ENCODE measurements at places on chromosomes 5 and 9.

- DNase-seq = no peak
Measured at GRCh38 chr5:104045987-104046386, 483.4 kb upstream of the NUDT12 start.

DNA sequence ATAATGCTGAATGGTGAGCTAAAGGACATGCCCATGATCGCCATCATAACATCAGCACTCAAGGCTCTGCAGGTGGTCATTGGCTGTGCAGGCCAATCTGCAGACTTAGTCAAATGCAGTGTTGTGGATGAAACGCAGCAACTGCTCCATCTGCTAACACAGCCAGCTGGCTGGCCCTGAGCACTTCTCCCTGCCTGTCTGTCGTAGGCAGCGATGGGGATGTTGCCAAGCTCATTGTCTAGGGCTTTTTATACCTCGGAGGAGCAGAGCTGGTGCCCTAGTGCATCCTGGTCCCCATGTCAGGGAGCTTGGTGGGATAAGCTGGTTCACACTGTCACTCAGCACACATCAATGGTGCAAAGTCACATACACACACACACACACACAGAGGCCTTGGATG, 189.4 kb downstream of the TENT4A start:
- DNase-seq = no peak

GRCh38 chr5:15993919-15994318, 185.7 kb downstream of the MARCHF11 start:
- no peak for DNase-seq

- DNase-seq = no peak
Measured at GRCh38 chr9:94654165-94654894, 15.0 kb upstream of the FBP1 start.

- no peak for DNase-seq
Measured at GRCh38 chr9:73219985-73220626, 68.4 kb downstream of the ANXA1 start.

DNA sequence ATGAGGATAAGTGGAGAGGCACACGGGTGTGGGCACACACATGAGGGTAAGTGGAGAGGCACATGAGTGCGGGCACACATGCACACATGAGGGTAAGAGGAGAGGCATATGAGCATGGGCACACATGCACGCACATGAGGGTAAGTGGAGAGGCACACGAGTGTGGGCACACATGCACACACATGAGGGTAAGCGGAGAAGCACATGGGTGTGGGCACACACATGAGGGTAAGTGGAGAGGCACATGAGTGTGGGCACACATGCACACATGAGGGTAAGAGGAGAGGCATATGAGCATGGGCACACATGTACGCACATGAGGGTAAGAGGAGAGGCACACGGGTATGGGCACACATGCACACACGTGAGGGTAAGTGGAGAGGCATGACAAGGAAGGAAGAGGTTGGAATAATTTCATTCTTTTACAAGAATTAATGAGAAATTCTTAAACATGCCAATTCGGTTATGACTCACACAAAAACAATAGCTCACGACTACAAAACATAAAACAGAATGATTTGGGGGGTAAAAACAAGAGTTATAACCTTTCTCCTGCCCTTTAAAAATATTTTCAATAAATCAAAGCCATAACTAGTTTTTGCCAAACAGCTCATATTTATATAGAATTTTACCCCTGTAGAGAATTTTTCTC, 67.5 kb downstream of the APBA1 start:
- no peak for DNase-seq

GRCh38 chr5:170986598-170986997, 124.8 kb downstream of the RANBP17 start:
- no peak for DNase-seq

- no peak for DNase-seq
Measured at GRCh38 chr9:130484362-130485072, 39.8 kb downstream of the ASS1 start.

DNA sequence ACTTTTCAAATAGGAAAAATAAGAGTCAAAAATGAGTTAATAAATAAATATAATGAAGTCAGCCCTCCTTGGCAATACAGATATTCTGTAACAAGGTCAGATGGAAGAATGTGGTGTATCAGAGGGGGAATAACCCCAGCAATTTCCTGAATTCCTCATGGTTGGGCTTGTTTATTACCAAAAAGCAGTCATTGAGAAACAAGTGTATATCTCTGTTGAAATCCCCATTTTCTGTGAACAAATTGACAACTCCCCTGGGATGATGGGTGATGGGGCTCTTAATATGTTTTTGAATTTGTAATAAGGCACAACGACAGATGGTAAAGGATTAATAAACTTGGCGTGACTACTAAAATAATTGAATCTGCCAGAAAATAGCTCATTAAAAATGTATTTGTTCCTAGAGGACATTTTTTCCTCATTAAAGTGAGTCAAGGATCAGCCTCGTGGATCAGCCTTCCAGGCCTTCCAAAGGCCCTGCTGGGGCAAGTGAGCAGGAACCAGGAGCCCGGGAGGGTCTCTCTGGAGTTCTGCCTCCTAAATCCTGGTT, 34.2 kb downstream of the THBS4 start:
- no peak for DNase-seq

DNA sequence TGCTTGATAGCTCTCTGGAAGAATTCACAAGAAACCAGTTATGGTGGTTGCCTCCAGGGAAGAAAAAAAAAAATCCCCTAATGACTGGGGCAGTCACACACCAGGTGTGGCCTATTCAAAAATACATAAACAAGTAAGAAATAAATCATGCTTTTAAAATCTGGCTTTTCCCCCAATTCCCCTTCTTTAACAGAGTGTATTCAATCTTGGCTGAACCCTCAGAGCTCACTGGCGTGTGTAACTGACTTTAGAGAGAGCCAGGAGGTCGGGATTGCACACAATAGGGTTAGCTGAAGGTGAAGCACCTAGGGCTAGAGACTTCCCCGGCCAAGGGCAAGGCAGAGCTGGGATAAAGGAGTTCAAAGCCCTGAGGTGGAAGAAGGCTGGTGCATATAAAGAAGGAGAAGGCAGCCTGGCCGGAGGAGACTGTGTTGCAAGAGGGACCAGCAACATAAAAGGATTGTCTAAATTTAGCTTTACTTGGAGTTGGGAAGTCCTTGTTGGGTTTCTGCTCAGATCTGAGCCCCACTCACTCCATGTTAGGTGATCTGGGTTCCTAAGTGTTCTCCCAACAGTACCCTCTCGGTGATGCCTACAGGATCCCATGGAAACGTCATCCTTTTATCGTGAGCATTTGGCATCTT, 19.7 kb downstream of the FNBP1 start:
- DNase-seq = no peak

DNA sequence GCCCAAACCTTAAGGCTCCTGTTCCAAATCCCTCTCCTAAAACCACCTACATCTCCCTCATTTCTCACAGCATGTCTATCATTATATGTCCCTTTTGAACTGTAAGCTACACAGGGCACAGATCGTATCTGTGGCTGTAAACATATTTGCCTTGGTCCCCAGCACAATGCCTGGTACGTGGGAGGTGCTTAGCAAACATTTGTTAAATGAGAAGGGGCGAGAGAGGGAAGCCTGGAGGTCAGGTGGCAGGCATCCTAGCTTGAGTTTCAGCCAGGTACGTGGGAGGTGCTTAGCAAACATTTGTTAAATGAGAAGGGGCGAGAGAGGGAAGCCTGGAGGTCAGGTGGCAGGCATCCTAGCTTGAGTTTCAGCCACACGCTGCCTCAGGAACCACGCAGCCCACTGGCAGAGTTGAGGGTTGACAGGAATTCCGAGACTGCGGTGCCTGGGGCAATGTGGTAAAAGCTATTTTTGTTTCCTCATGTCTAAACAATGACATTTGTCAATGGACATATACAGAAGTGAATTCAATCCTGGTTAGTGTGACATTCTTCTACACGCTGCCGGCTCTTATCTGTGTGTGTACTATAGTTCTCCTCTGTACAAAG, 113.6 kb downstream of the EFNA5 start:
- DNase-seq = no peak

DNA sequence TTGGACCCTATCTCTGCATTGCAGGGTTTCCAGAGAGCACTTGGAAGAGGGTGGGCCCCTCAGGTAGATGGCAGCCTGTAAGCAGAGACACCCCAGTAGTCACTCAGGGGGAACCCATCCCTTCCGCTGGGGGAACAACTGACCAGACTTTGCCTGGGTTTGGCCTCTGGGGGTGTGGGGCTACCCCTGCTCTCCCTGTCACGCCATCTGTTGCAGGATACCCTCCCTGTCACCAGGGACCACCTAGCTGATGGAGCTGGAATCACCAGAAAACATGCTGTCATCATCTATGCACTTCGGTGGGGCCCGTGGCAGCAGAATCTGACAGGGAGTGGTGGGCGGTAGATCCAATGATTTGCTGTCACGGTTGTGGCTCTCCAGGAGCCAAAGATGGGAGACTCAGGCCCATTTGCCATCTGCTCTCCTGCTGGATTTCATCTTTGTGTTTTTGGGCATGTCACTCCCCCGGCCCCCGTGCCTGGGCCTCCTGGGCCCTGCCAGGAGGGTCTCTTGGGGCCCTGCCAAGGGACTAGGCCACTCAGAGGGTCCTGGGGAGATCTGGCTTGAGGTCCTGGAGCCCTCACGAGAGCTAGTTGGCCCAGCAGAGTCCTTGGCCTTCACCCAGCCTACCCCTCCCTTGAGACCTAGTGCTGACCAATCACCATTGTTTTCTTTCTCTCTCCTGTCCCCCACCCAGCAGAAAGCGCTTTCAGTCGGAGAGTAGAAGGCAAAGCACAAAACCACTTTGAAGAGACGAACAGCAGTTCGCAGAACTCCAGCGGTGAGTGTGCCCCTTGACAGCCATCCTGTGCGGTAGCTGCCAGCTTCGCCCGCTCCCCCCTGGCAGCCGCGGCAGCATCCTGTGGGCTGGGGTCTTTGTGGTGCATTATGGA, 45.9 kb downstream of the AMBP start:
- DNase-seq = no peak

DNA sequence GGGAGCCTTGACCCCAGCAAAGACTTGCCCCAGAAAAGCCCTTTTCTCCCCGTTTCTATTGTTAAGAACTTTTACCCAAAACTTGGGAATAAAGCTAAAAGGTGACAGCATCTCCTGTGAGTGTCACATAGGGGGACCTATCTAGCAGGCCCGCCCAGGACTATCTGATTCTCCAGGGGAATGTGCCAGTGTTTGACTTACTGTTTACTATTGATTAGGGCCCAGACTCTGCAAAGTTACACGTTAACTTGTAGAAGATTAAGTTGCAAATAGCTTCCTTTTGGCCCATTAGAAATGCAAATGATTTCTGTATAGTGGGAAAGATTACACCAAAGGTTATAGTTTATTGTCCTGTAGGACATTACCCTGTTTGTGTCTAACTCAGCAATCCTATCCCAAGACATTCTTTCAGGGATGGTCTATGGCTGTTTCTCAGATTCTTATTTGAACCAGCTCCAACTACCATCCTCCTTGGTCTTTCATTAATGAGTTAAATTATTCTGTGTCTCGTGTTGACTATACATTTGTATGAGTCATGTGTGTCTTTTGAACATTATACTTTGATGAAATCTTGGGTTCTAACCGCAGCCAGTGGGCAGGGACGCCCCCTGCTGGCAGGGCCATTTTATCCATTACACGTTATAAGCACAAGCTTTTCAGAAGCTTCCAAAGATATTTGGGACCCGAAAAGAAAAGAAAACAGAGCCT, 60.7 kb downstream of the HRH2 start:
- DNase-seq = peak; percentile 59

- DNase-seq = no peak
Measured at GRCh38 chr5:55470282-55470681, 64.5 kb downstream of the PLPP1 start.
